DMS79 treated with DMSO at 0.1 percent for 48 hours (cell line): ENCODE measurements at places on chromosomes 12 and 14.

GRCh38 chr12:19991146-19991545 is 377.2 kb upstream of the PDE3A start:
- no peak for DNase-seq

GRCh38 chr12:52081263-52081733 is 1.8 kb downstream of the SMIM41 start:
- DNase-seq = peak; percentile 33

- DNase-seq = no peak
Observed at GRCh38 chr12:26534071-26534470, 298.9 kb downstream of the ITPR2 start.

GRCh38 chr14:100571837-100572236 is 15.4 kb downstream of the BEGAIN start:
- no peak for DNase-seq

DNA sequence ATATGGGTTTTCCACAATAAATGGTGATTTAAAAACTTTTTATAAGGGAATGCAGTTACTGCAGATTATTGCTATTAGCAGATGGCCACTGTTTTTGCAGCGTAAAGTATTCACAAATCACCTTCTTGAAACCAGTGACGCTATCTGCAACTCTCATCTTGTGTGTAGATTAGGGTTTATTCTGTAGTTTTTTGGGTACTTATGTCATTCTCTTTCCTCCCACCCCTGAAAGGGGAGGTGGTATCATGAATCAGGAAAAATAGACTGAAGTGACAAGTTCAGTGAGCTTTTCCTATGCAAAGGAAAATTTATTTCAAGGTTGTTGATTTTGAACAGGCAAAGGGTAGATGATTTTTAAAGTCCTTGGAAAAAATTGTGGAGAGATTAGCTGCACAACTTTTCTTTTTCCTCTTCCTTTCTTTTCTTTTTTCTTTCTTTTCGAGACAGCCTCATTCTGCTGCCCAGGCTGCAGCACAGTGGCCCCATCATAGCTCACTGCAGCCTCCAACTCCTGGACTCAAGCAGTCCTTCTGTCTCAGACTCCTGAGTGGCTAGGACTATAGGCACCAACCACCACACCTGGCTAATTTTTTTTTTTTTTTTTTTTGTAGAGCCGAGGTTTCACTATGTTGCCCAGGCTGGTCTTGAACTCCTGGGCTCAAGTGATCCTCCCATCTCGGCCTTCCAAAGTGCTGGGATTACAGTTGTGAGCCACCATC is 1.6 kb downstream of the FRS2 start:
- no peak for DNase-seq

- no peak for DNase-seq
Observed at GRCh38 chr12:51219322-51219721, 1.5 kb upstream of the POU6F1 start.

- no peak for DNase-seq
Observed at GRCh38 chr14:91878274-91878673, 10.9 kb upstream of the TC2N start.

GRCh38 chr12:114662512-114663177 is 21.3 kb downstream of the TBX3 start:
- no peak for DNase-seq

DNA sequence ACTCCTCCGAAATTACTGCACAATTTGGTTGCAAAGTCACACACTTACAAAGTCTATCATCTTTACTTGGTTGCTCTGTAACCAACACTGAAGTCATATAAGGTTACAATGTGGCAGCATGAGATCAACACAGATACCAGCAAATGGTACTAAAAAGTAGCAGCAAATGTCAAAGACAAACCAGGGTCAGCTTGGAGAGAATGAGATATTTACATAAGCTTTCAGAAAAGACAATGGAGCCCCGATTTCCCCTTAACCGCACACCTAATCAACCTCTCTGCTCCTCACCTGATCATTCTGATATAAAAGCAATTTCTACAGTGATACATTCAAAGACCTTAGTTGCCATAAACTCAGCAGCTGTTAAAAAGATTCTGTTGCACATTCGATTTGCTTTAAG is 76.4 kb upstream of the FOXN3 start:
- DNase-seq = no peak

GRCh38 chr12:14982562-14982961 is 9.7 kb downstream of the PDE6H start:
- DNase-seq = no peak

DNA sequence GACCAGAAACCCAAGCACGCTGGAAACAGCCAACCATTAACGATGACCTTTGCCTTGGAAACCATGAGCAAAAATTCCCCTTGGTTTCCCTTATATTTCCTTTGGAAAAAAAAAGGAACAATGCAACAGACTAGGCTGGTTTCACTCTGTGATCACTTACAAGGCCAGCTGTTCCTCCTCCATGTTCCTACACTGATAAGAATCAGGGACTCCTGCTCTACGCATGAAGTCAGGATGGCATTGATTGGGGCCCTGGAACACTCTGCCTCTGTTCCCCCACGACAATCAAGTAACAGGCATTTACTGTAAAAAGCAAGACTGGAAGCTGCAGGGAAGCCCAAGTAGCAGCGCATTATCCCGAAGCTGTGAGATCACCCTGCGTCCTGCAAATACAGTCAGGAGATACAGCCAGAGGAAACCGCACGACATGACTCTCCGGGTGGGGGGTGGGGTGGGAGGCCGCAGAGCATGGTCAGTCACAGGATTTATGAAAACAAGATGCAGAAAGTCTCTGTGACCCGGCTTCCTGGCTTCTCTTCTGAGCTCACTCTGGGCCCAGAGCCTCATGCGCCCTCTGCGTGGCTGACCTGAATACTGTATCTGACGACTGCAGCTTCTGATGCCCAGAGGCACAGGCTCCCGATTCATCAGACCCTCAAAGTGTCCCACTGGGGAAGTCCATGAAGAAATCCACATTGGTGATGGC is 31.1 kb downstream of the SSH1 start:
- peak; percentile 25 for DNase-seq

DNA sequence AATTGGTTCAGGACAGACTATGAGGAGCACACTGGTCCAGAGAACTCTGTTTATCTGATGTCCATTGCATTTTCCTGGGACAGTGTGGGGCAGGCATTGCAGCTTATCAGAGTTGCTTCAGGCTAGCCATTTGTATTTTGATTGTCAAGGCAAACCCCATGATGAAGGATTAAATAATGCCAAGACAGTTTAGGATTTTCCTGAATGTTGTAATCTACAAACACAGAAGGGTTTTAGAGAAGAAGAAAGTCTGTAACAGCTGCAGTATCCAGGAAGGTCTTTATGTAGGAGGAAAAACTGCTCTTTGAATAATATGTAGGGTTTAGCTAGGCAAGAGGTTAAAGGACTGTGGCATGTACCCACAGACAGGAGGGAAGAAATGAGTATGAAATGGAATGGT is 32.2 kb upstream of the UNC79 start:
- no peak for DNase-seq

DNA sequence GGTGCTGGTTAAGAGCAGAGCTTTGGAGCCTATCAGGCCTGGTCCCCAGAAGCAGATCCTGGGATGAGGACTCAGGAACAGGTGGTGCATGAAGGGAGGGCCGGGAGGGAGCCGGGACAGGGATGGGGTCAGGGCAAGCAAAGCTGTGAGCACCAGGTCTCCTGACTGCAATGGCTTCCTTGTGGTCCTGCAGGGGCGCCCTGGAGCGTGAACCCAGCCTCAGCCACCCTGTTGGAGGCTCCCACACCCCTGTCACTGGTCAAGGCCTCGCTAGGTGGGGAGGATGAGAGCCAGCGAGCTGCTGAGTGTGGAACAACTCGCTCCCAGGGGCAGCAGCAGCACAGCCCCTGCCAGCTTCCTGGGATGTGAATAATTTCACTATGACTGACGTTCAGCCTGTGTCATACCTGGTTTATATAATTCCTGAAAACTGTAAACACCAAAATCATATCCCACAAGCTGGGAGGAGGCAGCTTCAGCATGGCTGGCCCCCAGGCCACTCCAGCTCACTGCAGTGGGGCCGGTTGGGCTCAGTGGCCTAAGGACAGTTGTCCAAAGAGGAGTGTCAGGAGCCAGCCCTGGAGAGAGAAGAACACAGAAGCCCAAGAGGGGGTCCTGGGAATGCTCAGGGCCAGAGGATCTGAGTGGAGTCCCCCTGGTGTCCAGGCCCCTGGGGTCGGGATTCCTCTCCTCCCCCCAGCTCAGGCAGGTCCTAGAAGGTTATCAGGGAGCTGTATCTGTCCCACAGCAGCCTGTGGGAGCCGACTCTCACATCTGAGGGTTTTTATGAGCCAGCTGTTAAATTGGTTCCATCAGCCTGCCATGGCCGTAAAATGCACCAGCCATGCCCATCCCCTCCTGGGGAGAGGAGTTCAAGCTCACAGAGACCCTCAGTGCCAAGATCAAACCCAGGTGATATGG is 272.9 kb downstream of the ADGRD1 start:
- no peak for DNase-seq

- no peak for DNase-seq
Observed at GRCh38 chr12:480831-481816, 21.4 kb downstream of the B4GALNT3 start.

- DNase-seq = peak; percentile 60
Observed at GRCh38 chr14:102485693-102486512, 23.7 kb downstream of the ANKRD9 start.

GRCh38 chr14:54166049-54166950 is 209.7 kb upstream of the BMP4 start:
- no peak for DNase-seq

DNA sequence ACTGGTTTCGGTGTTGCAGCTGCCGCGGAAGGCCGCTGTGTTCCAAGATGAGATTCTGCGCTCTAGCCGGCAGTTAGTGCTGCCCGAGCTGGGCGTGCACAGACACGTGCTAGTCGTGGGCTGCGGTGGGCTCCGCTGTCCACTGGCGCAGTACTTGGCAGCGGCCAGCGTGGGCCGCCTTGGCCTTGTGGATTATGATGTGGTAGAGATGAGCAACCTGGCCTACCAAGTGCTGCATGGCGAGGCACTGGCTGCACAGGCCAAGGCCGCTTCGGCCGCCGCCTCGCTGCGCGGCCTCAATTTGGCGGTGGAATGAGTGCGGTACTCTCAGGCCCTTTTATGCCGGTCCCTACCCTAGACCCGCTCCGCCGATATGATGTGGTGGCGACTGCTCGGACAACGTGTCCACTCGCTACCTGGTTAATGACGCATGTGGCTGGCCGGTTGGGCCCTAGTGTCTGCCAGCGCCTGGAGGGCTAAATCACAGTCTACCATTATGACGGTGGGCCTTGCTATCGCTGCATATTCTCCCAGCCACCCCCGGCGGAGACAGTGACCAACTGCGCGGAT is 102.2 kb downstream of the SNAPC1 start:
- DNase-seq = no peak

DNA sequence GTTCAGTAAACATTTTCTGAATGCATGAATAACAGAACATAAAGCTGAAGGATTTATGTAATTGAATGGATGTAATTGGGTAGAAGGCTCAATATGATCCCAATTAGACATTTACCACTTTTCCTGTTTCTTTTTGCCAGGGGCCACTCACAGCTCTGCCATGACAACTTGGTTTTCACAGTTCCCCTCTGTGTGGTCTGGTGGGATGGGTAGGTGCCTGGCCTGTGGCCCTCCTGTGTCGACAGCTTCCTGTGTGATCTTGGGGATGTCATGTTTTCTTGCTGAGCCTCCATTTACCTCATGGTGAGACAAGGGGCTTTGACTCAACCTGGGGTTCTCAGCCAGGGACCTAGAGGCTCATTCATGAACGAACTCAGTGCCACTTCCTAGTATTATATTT is 12.6 kb upstream of the SERPINA10 start:
- no peak for DNase-seq

- DNase-seq = no peak
Observed at GRCh38 chr12:122876731-122877130, 19.2 kb downstream of the VPS37B start.

DNA sequence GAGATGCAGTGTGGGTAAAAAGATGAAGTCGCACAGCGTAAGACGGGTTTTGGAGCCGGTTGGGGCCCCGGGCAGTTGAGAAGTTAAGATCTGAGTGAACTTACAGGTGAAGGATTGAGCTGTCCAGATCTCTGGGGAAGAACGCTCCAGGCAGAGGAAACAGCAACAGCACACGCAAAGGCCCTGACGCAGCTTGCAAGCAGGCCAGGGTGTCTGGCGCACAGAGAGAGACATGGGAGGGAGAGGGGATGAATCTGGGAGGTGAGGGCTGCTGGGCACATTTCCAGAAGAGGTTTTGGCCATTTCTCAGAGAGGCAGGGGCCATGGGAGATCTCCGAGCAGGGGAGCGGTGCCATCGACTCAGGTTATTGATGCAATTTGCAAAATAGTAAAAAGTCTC is 31.0 kb downstream of the MYL2 start:
- DNase-seq = no peak

DNA sequence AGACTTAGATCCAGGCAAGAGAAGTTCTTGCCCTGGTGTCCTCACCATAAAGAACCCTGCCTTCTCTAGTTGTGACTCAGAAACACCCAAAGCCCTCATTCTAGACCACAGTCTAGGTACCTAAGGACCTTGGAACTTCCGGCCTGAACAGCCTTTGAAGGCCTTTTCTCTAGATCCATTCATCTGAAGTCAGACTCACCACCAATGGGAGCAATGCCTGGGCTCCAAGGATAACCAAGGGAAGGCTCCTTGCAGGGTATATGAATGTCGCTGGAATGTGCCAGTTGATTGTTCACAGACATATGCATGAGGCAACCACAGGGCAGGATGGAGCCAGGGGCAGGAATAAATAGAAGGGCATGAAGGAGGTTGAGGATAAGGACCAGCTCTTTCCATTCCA is 86.3 kb downstream of the PLCZ1 start:
- no peak for DNase-seq

DNA sequence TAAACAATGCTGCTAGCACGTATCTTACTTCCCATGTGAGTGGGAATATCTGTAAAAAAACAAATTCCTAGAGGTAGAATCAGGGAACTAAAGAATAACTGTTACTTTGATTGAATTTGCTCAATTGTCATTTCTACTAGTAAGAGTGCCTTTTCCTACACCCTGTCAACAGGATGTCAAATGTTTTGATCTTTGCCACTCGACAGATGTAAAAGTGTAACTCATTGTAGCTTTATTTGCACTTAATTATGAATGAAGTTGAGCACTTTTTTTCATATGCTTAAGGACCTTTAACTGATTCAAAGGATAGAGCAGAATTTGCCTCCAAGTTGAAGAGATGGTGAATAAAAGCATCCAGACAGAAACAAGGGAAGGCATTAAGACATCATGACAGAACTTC is 104.5 kb downstream of the PPP1R12A start:
- no peak for DNase-seq

- DNase-seq = no peak
Observed at GRCh38 chr12:117444781-117445180, 83.4 kb upstream of the NOS1 start.

DNA sequence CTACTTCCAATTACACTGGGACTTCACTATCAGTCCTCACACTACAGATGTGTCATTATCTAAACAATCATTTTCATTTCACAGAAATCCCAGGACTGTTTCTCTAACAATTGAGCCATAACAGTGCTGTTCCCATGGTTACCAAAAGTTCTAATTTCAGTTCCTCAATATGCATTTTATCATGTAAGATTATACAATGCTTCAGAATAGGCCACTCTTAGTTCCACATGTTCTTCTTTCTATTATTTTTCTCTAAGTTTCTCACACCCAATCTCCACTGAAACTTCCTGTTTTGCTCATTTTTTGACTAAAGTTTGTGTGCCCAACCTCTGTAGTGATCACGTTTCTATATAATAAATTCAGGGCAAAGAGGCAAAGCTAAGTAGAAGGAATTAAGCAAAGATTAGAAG is 185.8 kb downstream of the DUSP6 start:
- DNase-seq = no peak
